Activated naive CD8-positive, alpha-beta T cell treated with anti-CD3 and anti-CD28 coated beads, Interleukin-2, amount 50 U/mL, for 16 hours (primary cell): ENCODE measurements at places on chromosomes 1 and 21.

- DNase-seq = no peak
These were observed 387.2 kb upstream of the VAMP3 start for GRCh38 chr1:7383671-7384520.

DNA sequence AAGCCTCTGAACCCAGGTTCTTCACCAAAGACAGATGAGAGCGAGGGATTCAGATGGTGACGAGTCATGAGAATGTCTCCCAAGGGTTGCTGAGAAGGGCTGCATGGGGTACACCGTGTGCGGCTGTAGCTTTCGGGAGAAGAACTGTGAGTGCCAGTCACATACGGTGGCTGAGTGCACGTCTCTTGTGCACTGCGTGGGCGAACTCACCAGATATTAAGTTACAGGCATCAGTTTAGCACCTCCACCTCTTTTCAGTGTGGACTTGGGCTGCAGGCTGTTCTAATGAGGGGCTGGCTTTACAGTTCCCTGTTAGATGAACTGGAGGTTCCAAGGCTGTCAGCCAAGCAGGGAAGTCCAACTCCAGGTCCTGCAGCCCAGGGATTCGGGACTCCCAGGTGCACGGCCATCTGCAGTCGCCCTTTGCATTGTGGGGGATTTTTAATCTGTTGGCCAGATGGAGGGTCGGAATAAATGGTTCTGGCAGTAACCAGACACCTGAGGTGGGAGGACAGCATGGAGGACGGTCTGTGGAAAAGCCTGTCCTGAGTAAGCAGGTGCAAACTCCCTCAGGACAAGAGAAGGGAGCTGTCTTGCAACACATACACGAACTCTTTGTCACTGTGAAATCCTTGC lies 26.5 kb upstream of the AVPR1B start:
- DNase-seq = no peak

- DNase-seq = no peak
These were observed 33.2 kb downstream of the HSD3B2 start for GRCh38 chr1:119448127-119448511.

- DNase-seq = no peak
These were observed 14.6 kb downstream of the OPTC start for GRCh38 chr1:203508463-203509073.

DNA sequence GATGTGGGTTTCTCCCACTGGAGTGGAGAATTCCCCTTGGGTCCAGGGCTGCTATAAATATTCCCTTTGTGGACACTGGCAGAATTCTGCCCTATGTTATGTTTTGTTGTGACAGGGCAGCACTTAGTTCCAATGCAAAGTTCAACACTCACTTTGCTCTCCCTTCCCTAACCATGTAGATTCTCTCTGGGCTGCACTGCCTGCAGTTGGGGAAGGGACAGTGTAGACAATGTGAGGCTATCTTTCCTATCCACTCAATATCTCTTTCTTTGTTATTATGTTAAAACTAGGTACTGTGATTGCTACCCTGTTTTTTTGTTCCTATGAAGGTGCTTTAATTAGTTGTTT lies 19.6 kb downstream of the GPR88 start:
- no peak for DNase-seq

DNA sequence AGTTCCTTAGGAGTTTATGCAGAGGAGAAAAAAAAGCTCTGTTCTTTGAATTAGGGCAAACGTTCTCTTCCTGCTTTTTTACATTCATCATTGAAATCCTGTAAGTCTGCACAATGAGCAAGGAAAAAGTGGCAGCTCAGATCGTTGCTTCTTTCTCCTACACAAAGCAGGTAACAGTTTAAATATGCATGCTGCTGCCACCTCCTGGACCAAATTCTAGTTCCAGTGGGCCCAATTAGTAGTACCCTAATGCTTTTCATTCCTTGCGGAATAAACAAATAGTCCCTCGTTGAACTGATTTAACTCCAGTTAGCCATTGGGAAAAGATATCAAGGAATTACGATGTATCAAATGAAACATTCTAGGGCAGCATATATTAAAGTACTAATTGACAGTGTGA lies 20.1 kb downstream of the YTHDF2 start:
- no peak for DNase-seq
